Activated CD4-positive, alpha-beta memory T cell treated with anti-CD3 and anti-CD28 coated beads for 36 hours (primary cell): ENCODE measurements at places on chromosomes 3 and 15. TPM values are rescaled to one million over a fixed set of nuclear protein-coding genes. Genes with fewer than 3 reads are reported as not detected.
A peak's percentile ranks its signal among the peaks of the same experiment; 100 is the strongest.

DNA sequence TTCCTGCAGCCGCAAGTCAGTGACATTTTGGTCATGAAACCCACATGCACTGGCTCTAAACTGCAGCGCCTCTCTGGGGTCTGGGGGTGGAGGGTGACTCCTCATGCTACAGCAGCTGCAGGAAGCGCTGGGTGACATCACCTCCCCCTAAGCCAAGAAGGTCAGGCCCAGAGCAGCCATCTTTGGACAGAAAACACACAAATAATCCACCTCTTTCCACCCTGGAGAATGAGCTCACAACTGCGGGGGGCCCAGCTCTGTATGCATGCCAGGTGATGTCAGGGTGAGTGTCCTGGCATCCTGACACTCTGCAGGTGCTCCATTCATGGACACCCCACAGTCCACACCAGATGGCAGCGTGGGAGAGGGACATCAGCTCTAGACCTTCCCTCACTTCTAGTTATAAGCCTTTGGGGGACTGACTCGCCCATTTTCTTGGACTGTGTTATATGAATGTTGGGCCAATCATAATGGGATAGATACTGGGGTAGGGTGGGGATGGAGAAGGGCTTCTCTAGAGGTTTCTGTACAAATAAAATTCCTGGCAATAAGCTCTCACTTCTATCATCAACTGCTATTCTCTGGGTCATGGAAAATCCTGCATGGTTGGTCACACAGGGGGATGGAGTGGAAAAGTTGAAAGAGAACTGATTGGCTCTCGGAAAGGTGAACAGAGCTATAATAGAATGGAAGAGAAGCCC, 70.7 kb upstream of the THBS1 start:
- H3K4me3 ChIP-seq, result no peak overlapping the region
- no peak for DNase-seq
- no peak overlapping the region for H3K27ac ChIP-seq
- H3K27me3 ChIP-seq, result peaks cover 16% of the 10 kb centered on the region

- H3K36me3 ChIP-seq, result peaks cover 80% of the 10 kb centered on the region
- H3K27me3 ChIP-seq, result no peaks in the 10 kb centered on the region
- peaks cover 38% of the 10 kb centered on the region for H3K4me1 ChIP-seq
- H3K4me3 ChIP-seq, result no peak overlapping the region
- DNase-seq, result no peak
These were observed 18.9 kb downstream of the CD200 start for GRCh38 chr3:112351823-112352222.

DNA sequence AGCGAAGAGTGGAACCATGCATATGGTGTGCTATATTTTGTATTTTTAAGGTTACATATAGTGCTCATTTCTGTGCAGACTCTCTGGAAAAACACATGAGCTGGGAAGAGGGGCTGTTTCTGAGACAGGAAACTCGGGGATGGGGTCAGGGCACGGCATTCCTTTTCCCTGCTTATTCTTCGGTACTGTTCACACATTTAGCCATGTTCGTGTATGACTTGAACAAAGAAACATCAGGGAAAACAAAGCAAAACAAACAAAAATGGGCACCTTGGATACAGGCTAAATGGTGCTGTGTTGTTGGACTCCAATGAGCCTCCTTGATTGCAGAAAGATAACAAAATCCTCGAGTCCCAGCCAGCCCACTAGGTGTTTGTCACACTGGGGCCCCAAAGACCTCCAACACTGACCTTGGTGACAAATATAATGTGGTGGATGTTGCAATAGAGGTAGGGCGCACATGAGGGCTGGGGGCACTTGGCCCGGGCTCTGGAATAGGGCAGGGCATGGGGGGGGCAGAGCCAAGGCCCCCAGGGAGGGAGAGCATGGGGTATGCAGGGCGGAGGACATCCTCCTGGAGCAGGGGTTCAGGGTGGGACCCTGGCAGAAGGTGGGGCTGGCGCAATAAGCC, 19.3 kb downstream of the DNASE1L3 start:
- no peaks in the 10 kb centered on the region for H3K27me3 ChIP-seq
- no peak overlapping the region for H3K4me3 ChIP-seq
- no peaks in the 10 kb centered on the region for H3K4me1 ChIP-seq
- no peak overlapping the region for H3K27ac ChIP-seq
- no peak for DNase-seq
- no peaks in the 10 kb centered on the region for H3K36me3 ChIP-seq

- no peak overlapping the region for H3K27ac ChIP-seq
- no peak overlapping the region for H3K4me3 ChIP-seq
- no peak for DNase-seq
- H3K36me3 ChIP-seq, result no peaks in the 10 kb centered on the region
These were observed 50.5 kb upstream of the SPSB4 start for GRCh38 chr3:141000686-141001085.

- peaks cover 5% of the 10 kb centered on the region for H3K27me3 ChIP-seq
- no peaks in the 10 kb centered on the region for H3K4me1 ChIP-seq
- H3K27ac ChIP-seq, result no peak overlapping the region
- DNase-seq, result no peak
- peaks cover 6% of the 10 kb centered on the region for H3K36me3 ChIP-seq
These were observed 420.4 kb upstream of the PROK2 start for GRCh38 chr3:72205297-72205826.

DNA sequence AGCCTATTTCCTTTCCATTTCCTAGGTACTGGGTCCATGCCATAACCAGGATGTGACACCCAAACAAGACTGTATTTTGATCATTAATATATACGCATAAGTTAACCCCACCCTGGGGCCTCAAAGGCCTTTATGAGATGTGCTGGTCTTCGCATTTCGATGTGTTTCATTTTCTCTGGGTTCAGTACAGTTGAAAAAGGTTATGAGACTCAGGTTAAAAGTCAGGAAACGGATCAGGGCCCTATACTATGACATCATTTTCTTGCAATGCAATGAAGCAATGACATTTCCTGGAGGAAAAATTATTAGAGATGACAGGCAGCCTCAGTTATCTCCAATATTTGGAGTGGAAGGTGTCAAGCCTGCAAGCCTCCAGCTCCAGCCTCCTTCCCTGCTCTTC, 31.7 kb downstream of the TMEM212 start:
- no peak overlapping the region for H3K4me3 ChIP-seq
- H3K4me1 ChIP-seq, result peaks cover 9% of the 10 kb centered on the region
- no peaks in the 10 kb centered on the region for H3K36me3 ChIP-seq
- no peak for DNase-seq

DNA sequence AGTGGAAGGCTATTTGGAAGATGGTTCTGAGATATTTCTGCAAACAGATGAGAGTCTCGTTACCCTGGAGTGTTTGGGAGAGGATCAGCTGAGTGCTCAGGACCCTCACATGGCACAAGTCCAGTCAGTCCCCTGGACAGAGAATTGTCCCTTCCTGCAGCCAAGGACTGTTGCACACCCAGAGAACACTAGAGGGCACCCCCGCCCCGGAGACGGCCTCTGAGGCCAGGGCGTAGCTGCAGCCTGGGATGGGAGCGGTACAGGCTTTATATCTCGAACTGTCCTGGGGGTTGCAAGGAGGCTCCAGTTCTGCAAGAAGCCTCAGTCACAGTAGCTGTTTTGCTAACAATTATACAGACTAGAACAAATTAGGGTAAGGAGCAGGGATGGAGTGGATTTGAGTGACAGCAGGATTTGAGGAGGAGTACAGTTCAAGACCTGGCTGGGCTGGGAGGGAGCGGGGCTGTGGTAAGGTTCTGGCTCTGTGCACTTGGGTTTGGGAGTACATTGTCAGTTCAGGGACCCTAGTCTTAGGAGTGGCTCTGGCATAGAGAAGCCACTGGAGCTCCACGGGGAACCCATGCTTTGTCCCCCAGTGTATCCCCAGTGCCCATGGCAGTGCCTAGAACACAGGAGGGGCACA, 67.6 kb upstream of the HACD2 start:
- no peak overlapping the region for H3K27ac ChIP-seq
- DNase-seq, result peak; percentile 55
- H3K4me3 ChIP-seq, result no peak overlapping the region
- H3K36me3 ChIP-seq, result no peaks in the 10 kb centered on the region
- no peaks in the 10 kb centered on the region for H3K4me1 ChIP-seq

- no peaks in the 10 kb centered on the region for H3K27me3 ChIP-seq
- no peaks in the 10 kb centered on the region for H3K36me3 ChIP-seq
- peaks cover 7% of the 10 kb centered on the region for H3K4me1 ChIP-seq
- H3K4me3 ChIP-seq, result no peak overlapping the region
These were observed 104.4 kb upstream of the RBMS3 start for GRCh38 chr3:29176501-29176900.

DNA sequence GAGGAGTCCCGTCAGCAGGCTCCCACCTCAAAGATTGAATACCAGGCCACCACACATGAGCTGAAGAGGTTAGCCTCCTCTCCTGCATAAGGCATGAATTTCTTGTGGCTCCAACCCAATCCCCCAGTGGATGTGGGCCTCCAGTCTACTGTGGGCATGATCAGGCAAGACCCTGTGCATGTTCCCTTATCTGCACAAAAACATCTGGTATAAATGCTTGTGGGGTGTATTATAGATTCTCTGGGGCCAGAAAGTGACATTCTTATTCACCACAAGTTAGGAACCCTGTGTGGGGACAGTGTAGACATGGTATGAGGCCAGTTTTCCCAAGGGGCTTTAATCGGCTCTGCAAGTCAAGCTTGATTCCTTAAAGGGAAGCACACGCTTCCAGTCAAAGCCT, 18.2 kb upstream of the UBP1 start:
- H3K4me1 ChIP-seq, result peaks cover 2% of the 10 kb centered on the region
- H3K27ac ChIP-seq, result no peak overlapping the region
- H3K4me3 ChIP-seq, result no peak overlapping the region
- no peaks in the 10 kb centered on the region for H3K27me3 ChIP-seq
- H3K36me3 ChIP-seq, result peaks cover 15% of the 10 kb centered on the region

DNA sequence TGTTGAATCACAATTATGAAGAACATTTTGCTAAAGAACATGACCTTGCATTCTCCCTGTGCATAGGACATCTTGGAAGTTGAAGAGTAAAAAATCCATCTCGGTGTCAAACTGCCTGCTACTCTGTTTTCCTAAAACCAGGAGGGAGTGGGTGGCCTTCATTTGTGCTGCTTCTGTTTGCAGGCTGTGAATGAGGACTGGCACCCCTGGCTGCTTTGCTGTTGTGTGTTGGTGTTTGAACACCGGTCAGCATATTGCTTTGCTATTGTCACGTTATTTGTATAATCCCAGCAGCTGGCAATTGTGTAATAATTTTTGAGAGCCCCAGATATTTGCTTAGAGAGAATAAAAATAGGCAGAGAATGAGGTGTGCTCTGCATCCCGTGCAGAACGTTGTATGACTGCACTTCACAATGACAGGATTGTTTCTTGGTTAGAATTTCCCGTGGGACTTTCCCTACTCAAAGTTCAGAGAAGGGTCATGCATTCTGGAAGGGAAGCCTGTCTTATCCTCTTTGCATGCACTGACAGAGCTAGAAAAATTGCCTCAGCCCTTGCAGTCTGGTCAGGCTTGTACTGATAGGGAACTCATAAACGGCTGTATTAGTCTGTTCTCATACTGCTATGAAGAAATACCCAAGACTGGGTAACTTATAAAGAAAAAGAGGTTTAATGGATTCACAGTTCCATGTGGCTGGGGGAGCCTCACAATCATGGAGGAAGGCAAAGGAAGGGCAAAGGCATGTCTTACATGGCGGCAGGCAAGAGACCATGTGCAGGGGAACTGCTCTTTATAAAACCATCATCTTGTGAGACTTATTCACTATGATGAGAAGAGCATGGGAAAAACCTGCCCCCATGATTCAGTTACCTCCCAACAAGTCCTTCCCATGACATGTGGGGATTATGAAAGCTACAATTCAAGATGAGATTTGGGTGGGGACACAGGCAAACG, 16.3 kb downstream of the SV2B start:
- no peaks in the 10 kb centered on the region for H3K36me3 ChIP-seq
- H3K4me1 ChIP-seq, result peaks cover 2% of the 10 kb centered on the region
- H3K4me3 ChIP-seq, result no peak overlapping the region
- H3K27ac ChIP-seq, result no peak overlapping the region

DNA sequence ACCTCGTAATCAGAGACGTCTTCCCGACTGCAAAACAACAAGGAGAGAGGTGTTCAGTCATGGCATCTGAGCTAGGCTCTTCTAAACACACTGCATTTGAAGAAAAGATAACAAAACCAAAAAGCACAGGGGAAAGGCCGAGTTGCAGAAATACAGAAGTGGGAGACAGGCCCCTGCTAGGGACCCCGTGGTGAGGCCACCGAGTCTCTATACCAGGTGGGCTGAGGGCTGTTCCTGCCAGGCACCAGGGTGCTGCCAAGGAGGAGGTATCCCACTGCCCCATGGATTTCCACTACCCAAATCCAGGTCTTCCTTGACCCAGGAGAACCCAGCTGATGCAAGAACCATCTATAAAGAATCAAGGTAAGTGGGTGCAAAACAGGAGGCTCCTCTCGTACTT, 31.1 kb downstream of the RAB6B start:
- H3K4me3 ChIP-seq, result no peak overlapping the region
- H3K27me3 ChIP-seq, result peaks cover 7% of the 10 kb centered on the region
- DNase-seq, result no peak
- no peak overlapping the region for H3K27ac ChIP-seq

DNA sequence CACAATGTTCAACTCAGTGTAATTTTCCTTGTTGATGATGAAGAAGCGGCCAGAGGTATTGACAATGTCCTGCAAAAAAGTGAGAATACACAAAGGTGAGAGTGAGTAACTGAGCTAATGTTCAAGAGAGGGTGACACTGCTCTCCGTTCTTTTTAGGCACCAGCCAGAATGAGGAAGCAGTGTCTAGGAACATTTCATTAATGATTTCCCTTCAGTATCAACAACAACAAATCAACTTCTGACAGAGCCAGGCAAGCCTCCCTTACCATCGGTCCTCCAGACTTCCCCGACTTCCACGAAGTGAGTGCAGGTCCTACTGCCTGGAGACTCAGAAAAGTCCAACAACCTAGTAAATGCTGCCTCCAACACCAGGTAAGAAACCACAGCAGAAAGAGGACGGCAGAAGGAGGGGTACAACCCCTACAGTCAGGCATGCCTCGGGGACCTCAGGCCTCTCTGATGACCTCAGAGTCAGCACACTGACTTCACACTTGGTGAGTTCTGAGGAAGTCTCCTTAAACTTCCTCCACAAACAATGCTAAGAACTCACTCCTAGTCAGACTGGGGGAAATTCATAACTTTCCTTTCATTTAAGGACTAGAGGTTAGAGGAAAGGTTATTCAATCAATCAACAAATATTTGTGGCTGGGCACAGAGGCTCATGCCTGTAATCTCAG, 62.7 kb downstream of the NPTN start:
- peaks cover 50% of the 10 kb centered on the region for H3K36me3 ChIP-seq
- no peak overlapping the region for H3K4me3 ChIP-seq
- peak; percentile 43 for DNase-seq
- peak overlapping the region; percentile 21 for H3K27ac ChIP-seq

DNA sequence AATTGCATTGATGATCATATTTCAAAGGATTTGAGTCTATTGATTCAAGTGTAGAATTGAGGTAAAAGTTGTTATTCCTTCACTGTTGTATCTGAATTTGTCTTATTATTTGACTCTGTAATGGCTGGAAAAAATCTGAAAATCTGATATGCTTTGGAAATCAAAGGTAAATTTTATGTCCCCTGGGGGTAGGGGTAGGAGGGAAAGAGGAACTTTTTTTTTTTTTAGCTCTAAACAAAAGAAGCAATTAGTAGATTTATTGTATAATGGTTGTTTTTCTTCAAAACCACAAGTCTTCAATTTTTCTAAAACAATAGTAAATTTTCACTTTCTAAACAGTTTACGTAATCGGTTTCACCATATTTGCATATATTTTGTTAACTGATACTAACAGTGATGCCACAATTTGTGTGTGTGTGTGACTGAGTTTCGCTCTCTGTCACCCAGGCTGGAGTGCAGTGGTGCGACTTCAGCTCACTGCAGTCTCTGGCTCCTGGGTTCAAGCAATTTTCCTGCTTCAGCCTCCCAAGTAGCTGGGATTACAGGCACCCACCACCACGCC, 91.7 kb upstream of the GOLGA6L4 start:
- no peaks in the 10 kb centered on the region for H3K36me3 ChIP-seq
- H3K4me3 ChIP-seq, result no peak overlapping the region
- peaks cover 3% of the 10 kb centered on the region for H3K4me1 ChIP-seq
- no peak for DNase-seq

The ZDHHC19 gene
- total RNA-seq, result not detected
